KG1 (cell line): ENCODE measurements at places on chromosomes 1 and 21.

- no peak for DNase-seq
Measured at GRCh38 chr21:40881767-40882166, 34.8 kb upstream of the DSCAM start.

DNA sequence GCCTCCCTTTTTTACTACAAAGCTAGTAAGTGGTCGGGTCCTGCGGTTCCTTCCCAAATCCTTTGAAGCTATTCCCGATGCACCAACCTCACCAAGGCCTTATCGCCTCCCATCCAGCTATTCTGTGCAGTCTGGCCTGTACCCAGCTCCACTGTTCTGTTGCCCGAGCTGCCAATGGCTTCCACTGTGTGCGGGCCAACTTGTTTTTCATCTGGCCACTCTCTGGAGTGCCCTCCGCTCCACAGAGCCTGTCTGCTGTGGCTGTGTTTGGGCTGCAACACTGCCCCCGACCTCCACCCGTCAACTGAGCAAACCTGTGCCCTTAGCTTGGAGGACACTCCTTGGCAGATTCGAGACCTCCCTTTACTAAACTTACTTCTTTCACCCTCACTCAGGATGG lies 125.0 kb downstream of the KIAA0319L start:
- DNase-seq: no peak

DNA sequence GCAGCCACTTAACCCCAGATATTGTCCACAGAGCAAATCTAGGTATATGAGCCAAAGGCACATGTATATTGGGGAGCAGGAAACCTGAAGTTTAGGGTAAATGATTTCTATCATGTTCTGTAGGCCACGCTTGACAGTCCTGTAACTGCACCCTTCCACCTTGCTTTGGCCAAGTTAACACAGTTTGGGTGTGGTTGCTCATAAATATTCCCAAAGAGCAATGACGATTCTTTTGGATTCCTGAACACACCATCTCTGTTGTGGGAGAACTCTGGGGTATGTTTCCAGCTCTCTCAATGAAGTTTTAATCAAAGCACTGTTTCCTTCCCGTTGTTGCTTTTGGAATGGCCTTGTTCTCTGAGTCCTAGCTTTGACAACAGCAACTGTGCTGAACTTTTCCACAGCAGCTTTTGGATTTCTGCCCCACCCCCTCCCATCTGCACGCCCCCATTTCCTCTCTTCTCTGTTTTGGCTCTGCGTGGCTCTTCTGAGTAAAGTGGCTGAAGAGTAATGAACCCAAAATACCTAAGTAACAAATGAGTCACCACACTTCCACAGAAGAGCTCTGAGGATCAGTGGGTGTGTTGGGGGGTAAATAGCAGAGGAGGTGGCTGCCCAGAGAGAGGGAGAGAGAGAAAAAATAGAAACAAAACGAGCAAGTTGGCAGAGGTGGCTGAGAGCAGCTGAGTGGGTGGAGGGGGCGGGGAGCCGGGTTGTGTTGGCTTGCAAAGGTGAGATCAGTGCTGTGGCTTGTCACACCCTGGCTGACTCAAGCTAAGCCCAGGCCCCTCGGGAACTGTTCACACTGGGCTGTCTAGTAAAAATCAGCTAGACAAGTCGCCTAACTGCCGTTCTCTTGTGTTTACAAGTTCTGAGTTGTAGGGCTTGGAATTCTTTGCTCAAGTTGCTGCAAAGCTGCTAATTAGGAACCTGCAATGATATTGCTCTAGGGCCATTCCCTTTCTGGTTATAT lies 26.9 kb upstream of the RAP1A start:
- DNase-seq: no peak

DNA sequence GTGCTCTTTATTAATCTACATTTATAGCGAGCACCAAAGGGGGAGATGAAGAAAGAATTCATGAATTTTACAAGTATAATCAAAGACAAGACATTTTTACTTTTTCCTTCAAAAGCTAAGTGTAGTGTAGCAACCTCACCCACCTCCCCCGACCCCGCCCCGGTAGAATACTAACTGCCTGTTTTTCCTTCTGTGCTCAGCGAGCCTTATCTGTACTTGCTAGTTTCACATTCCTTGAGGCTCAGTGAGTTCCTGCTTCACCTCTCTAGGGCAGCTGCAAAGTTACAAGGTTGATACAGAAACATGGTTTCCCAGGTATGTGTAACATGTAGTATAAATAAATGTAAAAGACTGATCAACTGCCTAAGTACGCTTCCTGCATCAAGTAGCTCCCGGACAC lies 86.5 kb downstream of the LIPI start:
- DNase-seq: no peak

DNA sequence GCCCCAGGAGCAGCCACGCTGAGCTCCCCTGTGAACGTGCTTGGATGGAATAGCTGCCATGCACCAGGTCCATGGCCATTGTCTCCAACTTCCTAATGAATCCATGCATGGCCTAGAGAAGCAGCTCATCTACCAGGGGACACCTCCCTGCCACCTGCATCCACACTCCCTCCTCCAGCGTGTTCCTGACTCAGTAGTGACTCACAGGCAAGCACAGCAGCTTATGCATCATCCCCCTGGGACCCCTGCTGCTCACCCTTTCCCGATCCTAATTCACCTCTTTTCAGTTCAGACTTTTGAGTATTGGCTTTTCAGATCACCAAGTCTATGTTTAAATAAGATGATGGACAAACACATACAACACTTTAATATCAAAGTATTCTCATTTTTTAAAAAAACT lies 39.9 kb upstream of the TADA1 start:
- no peak for DNase-seq

DNA sequence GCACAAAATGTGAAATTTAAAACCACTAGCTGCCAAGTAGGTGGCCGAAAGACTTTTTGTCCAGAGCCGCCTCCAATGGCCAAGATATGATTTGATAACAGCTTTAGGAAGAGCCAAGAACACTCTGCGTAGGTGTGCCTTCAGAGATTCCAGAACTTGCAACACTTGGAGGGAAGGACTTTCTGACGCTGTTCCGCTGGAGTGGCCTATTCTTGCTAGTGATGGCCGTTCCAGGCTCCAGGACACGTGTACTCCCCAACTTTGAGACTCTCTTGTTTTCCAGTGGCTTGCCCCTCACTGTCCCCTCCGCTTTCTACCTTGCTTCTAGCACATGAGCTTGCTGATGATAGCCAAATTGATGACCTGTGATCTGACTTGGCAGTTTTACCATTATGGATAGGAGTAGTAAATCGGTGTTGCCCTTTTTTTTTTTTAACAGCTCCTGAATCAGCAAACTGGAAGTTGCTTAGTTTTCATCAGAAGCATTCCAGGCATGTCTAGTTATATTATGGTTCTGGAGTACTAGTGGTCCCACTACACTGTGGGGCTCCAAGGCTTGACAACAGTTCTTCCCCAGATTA lies 1.0 kb downstream of the PRDX6 start:
- peak; percentile 8 for DNase-seq

GRCh38 chr1:93596329-93597089 lies 85.1 kb downstream of the BCAR3 start:
- DNase-seq: no peak

DNA sequence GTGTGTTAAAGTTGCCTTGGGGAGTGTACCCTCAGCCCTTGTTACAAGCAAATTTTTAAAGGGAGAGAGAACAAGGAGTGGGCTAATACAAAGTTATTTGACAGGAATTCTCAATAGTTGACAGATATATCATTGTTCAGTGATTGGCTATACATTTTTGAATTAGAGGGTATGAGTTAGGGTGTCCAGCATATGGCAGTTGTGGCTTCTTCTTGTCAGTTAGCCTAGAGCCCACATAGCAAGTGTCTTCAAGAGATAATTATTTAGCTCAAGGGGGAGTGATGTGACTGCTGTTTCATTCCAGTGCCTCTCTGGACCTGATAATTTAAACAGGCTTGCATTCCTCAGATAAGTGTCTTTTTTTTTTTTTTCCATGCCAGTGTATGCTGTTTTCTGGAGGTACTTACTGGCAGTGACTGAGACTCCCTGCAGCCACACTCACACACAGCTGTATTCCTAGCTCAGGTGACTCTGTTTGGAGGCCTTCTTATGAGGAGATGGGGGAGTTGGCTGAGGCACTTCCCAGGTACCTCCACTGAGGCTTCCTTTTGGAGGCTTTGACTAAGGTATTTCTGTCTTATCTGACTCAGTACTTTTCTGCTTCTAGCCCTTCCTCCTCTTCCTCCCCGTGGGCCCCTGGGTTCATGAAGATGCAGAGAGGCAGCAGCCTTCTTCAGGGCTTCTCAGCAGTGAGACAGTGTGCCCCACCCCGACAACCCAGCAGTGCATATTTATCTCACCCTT lies 32.3 kb downstream of the IVNS1ABP start:
- no peak for DNase-seq

GRCh38 chr1:240820816-240821215 lies 208.9 kb upstream of the GREM2 start:
- no peak for DNase-seq

GRCh38 chr1:214637722-214638458 lies 34.9 kb downstream of the CENPF start:
- DNase-seq: no peak

GRCh38 chr21:41891132-41891531 lies 12.0 kb upstream of the PRDM15 start:
- no peak for DNase-seq

- no peak for DNase-seq
Measured at GRCh38 chr1:16421201-16421600, 16.0 kb downstream of the SPATA21 start.

GRCh38 chr1:201074018-201074417 lies 38.2 kb downstream of the CACNA1S start:
- no peak for DNase-seq

DNA sequence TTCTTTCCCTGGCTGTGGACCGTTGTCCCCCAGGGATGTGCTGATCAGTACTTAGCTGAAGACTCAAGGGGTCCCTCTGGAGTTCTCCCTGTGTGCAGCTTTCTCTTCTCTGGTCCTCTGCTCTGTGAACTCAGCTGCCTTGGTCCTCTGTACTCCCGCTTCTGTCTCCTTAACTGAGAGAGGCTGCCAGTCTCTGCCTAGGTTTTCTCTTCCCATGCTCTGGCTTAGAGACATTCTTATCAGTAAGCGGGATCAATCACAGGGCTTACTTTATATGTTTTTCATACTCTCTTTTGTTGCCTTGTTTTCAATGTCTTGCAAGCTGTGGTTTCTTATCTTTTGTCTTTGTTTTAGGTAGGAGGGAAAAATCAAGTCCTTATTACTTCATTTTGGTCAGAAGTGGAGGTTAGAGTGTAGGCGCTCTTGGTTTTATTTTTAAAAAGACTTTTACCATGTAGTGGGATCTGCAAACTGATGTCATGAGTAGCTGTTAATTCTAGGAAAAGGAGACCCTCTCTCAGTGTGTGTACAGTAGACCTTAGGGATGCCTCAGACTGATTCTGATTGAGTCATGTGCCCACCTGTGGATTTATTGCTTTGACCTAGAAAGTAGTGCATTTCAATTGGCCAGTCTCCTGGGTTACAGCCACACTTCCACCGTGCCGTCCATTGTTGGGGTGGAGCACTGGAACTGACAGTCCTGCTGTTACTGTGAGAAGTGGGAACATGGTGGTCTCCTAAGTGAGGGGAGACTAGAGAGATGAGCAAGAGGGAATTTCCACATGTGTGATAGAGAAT lies 46.6 kb downstream of the TTC3 start:
- no peak for DNase-seq

DNA sequence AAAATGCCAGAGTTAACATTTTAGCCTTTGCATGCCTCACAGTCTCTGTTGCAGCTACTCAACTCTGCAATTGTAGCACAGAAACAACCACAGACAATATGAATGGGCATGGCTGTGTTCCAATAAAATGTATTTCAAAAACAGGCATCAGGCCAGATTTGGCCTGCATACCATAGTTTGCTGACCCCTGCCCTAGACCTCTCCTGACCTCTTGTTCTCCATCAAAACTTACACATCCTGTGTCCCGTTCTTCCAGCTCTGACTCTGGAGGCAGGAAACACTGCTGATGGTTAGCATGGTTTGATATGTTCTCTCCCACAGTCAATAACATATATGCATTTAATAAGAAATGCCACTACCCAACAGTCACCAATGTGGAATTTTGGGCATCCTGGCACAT lies 138.6 kb downstream of the LMX1A start:
- no peak for DNase-seq

DNA sequence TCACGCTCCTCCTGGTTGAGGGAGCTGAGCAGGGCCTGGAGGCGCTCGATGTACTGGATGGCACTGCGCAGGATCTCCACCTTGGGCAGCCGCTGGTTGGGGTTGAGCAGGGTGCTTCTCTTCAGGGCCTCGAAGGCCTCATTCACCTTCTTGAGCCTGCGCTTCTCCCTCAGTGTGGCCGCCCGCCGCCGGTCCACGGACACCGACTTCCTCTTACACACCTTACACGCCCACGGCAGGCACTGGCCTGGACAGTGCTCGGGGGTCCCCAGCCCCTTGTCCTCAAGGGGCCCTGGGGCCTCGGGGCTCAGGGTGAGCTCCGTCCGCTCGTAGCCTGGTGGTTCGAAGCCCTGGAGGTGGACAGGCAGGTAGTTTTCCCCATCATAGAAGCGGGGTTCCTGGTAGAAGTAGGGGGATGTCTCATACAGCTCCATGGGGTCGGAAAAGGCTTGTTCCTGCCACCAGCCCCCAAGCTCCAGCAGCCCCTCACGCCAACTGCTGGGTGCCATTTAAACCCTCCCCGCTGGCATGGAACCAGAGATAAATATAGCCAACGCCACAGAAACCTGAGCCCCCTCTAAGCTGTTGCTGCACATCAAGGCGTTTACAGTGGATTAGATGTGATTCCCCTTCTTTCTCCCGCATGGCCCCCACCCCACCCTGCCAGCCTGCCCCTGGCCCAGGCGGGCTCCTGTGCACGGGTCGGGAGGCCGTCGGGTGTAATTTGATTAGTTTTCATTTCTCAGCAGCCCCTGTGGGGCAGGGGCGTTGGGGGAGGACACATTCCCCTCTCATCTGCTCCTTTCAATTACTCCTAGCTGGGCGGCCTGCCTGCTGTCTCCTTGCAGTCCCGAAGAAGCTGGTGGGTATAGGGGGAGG lies at the start of gene MYOG:
TSS of gene MYOG (minus strand) at position 485 of the 879 bp plus-strand sequence. CDS start at position 434, 51 bp downstream.
- no peak for DNase-seq
